Lung (tissue), 17 donors: ENCODE measurements at places on chromosomes 4 and X. TPM values are rescaled to one million over a fixed set of nuclear protein-coding genes. Genes with fewer than 3 reads are reported as not detected.

The SULT1E1 gene
- 3.2 TPM for total RNA-seq

The GAGE12H gene
- total RNA-seq: not detected

The CWH43 gene
- total RNA-seq: 4.2 TPM

The DACH2 gene
- total RNA-seq: not detected

The ADH6 gene
- 0.43 TPM for total RNA-seq

DNA sequence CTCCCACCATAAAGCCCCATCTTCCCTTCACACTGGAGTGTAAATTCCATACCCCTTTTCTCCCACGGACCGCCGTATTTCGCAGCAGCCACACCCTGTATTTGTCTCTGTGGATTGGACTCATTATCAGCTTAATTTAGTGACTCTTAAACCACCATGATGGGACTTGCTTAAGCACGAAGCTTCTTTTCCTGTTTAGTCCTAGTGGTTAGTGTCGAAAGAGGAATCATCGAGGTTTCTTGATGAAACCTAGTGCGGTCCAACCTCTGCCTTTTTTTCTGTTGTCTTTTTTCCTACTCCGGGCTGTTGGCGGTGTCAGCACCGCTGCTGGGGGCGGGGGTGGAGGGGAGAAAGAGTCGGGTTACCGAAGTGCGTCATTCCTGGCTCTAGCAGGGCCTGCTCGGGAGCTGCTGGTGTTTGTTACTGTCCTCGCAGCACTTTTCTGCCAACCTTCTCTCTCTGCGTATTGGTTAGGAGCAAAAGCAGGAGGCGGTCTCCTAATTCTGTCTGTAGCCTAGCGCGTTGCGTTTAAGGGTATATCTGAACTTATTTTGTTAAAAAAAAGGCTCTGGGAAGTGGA lies 1.4 kb downstream of the STAG2 start:
- H3K4me1 ChIP-seq: no peaks in the 10 kb centered on the region
- DNase-seq: peak; percentile 94
- H3K27ac ChIP-seq: peak overlapping the region; percentile 97
- peak overlapping the region; percentile 49 for H3K4me3 ChIP-seq
- no peaks in the 10 kb centered on the region for H3K27me3 ChIP-seq
- H3K36me3 ChIP-seq: no peaks in the 10 kb centered on the region

GRCh38 chrX:37825215-37825842 lies 22.0 kb downstream of the DYNLT3 start:
- H3K27me3 ChIP-seq: no peaks in the 10 kb centered on the region
- H3K4me3 ChIP-seq: no peak overlapping the region
- H3K4me1 ChIP-seq: no peaks in the 10 kb centered on the region
- no peaks in the 10 kb centered on the region for H3K36me3 ChIP-seq

DNA sequence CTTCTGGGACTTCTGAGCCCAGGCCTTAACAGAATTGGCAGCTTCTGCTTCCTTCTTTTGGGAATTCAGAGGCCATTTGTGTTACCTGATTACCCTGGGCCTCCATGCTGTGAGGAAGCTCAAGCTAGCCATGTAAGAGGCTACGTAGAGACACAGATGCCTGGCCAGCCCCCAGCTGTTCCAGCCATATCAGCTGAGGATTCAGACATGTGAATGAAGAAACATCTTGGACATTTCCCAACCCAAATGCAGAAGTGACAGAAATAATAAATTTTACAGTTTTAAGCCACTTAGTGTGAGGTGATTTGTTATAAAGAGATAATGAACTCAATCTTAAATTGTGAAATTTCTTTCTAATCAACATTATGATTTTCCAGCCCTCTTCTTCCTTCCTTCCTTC lies 18.7 kb upstream of the ZNF827 start:
- no peak for DNase-seq
- H3K4me1 ChIP-seq: no peaks in the 10 kb centered on the region
- no peaks in the 10 kb centered on the region for H3K36me3 ChIP-seq
- no peaks in the 10 kb centered on the region for H3K27me3 ChIP-seq
- no peak overlapping the region for H3K4me3 ChIP-seq

DNA sequence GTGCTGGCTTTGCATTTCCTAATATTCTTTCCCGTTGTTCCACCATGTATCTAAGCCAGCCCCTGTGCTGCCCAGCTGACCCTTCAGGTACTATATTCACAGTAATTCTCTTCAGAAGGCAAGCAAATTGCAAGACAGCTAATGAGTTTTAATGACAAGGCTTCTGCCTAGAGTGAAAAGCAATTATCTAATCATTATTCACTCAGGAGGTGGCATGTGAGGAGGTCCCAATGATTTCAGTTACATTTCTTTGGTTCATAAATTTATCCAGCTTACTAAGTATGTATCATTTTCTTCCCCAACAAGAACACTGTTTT lies 123.0 kb downstream of the RASGEF1B start:
- H3K36me3 ChIP-seq: no peaks in the 10 kb centered on the region
- DNase-seq: no peak
- no peak overlapping the region for H3K27ac ChIP-seq
- H3K4me1 ChIP-seq: peaks cover 2% of the 10 kb centered on the region

GRCh38 chr4:125836597-125837195 lies 521.9 kb downstream of the FAT4 start:
- H3K4me3 ChIP-seq: no peak overlapping the region
- DNase-seq: peak; percentile 12
- no peaks in the 10 kb centered on the region for H3K36me3 ChIP-seq
- no peaks in the 10 kb centered on the region for H3K27me3 ChIP-seq
- H3K27ac ChIP-seq: no peak overlapping the region
